Spleen (tissue), 13 donors: ENCODE measurements at places on chromosomes 12 and 14. TPM values are rescaled to one million over a fixed set of nuclear protein-coding genes. Genes with fewer than 3 reads are reported as not detected.
A peak's percentile ranks its signal among the peaks of the same experiment; 100 is the strongest.

DNA sequence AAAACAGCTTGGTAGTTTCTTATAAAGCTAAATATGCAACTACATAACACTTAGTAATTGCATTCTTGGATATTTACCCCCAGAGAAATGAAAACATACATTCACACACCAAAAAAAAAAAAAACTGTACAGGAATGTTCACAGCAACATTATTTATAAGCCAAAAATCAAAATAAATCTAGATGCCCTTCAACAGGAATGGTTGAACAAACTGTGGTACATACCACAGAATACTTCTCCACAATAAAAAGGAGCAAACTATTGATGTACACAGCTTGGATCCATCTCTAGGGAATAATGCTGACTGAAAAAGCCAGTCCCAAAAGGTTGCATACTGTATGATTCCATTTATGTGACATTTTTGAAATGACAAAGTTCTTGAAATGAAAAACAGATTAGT is 62.1 kb upstream of the SLC38A4 start:
- H3K4me3 ChIP-seq, result no peak overlapping the region
- no peak overlapping the region for H3K27ac ChIP-seq
- DNase-seq, result no peak
- no peaks in the 10 kb centered on the region for H3K36me3 ChIP-seq

DNA sequence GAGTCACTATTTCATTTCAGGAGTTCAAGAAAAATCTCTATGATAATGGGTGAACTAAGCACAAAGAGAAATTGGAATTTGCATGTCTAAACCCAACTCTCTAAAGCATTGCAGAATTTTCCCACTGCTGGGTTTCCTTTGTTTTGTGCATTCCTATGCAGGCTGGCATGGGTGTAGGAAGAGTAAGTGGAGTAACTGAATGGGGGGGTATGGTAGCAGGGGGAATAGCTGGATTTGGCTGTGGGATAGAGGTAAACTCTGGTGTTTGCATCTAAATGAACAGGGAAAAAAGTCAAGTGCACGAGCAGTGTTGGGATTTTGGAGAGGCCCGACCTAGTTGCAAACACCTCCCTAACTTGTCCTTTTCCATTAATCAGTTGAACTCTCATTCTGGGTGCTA is 159.1 kb downstream of the ANO4 start:
- H3K4me1 ChIP-seq, result no peaks in the 10 kb centered on the region
- H3K4me3 ChIP-seq, result no peak overlapping the region
- no peaks in the 10 kb centered on the region for H3K36me3 ChIP-seq
- no peaks in the 10 kb centered on the region for H3K27me3 ChIP-seq
- DNase-seq, result no peak
- no peak overlapping the region for H3K27ac ChIP-seq

- no peaks in the 10 kb centered on the region for H3K27me3 ChIP-seq
- peaks cover 95% of the 10 kb centered on the region for H3K36me3 ChIP-seq
- no peak overlapping the region for H3K4me3 ChIP-seq
- H3K27ac ChIP-seq, result peak overlapping the region; percentile 57
Observed at GRCh38 chr12:31966558-31967205, 7.5 kb downstream of the RESF1 start.

The HOXC13 gene
- polyA plus RNA-seq, result not detected

GRCh38 chr12:103475073-103475472 is 20.7 kb downstream of the C12orf42 start:
- H3K27me3 ChIP-seq, result no peaks in the 10 kb centered on the region
- no peaks in the 10 kb centered on the region for H3K36me3 ChIP-seq
- H3K27ac ChIP-seq, result no peak overlapping the region
- H3K4me3 ChIP-seq, result no peak overlapping the region
- DNase-seq, result no peak

DNA sequence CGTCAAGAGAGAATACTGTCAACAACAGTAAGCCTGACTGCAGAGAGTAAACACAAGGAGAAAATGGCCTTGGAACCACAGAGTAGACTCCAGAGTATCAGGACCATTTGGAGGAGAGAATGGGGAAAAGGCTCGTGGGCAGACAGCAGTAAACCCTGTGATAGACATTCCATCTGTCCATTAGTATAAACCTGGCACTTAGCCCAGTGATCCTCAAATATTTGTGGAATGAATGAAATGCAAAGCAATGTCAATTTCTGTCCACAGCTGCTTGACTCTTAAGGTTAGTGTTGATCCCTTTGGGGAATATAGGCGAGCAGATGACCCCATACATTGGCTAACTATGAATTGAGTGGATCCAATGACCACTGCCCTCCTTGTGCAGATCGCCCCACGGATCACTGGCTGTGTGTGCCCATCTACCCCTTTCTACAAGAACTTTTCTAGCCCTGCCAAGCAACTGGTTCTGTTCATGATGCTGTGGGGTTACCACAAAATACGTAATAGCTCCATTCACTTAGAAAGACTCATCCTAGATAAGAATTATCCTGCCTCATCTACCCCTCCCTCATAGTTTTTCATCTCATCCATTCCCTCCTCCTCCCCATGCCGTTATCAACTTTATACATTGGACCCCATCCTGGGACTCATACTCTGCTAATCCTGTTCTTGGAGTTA is 846.8 kb downstream of the NRXN3 start:
- no peaks in the 10 kb centered on the region for H3K4me1 ChIP-seq
- H3K27ac ChIP-seq, result no peak overlapping the region
- H3K4me3 ChIP-seq, result no peak overlapping the region
- no peak for DNase-seq
- H3K27me3 ChIP-seq, result no peaks in the 10 kb centered on the region

GRCh38 chr12:102342281-102343006 is 137.9 kb downstream of the IGF1 start:
- no peaks in the 10 kb centered on the region for H3K4me1 ChIP-seq
- H3K27ac ChIP-seq, result no peak overlapping the region
- no peak for DNase-seq
- no peaks in the 10 kb centered on the region for H3K36me3 ChIP-seq

GRCh38 chr14:93733631-93734030 is 54.7 kb downstream of the PRIMA1 start:
- no peaks in the 10 kb centered on the region for H3K4me1 ChIP-seq
- DNase-seq, result peak; percentile 43
- no peak overlapping the region for H3K4me3 ChIP-seq
- H3K36me3 ChIP-seq, result no peaks in the 10 kb centered on the region

The SYT10 gene
- polyA plus RNA-seq, result not detected

The ZNF140 gene
- polyA plus RNA-seq, result 17.0 TPM

The LRRC43 gene
- 0.13 TPM for polyA plus RNA-seq

- H3K27me3 ChIP-seq, result no peaks in the 10 kb centered on the region
- no peaks in the 10 kb centered on the region for H3K36me3 ChIP-seq
- no peak overlapping the region for H3K27ac ChIP-seq
Observed at GRCh38 chr14:92968291-92969020, 45.5 kb downstream of the CHGA start.

The SLC4A8 gene
- polyA plus RNA-seq, result 0.88 TPM

- H3K4me3 ChIP-seq, result no peak overlapping the region
- H3K36me3 ChIP-seq, result no peaks in the 10 kb centered on the region
- no peak for DNase-seq
- no peaks in the 10 kb centered on the region for H3K27me3 ChIP-seq
- H3K4me1 ChIP-seq, result peaks cover 16% of the 10 kb centered on the region
- H3K27ac ChIP-seq, result no peak overlapping the region
Observed at GRCh38 chr14:76834241-76834661, 8.0 kb downstream of the LRRC74A start.

The KRT72 gene
- polyA plus RNA-seq, result 0.86 TPM

DNA sequence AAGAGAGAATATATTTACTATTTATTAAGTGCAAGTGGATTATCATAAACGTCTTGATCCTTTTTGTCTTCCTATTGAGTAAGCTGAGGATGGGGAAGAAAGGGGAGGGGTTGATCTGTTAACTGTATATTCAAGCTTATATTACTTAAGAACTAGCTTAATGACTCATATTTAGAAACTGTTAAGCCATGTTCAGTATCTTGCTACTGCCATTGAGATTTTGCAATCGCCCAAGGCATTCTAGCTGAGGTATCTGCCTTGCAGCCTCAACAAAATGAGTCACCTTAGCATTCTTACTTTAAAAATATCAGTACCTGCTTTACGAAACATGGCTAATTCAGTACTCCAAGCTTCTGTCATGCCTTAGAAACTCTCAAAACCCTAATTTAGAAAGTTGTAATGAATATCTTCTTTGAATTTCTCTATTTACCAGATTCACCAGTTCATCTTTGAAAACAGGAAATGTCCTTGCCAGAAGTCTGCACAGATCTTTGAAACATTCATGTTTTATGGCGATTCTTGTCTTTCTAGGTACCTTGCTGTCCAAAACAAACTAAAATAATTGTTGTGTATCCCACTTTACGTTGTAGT is 76.1 kb downstream of the ALG10B start:
- H3K27ac ChIP-seq, result no peak overlapping the region
- no peaks in the 10 kb centered on the region for H3K27me3 ChIP-seq
- no peak for DNase-seq
- H3K4me3 ChIP-seq, result no peak overlapping the region
- H3K36me3 ChIP-seq, result no peaks in the 10 kb centered on the region

DNA sequence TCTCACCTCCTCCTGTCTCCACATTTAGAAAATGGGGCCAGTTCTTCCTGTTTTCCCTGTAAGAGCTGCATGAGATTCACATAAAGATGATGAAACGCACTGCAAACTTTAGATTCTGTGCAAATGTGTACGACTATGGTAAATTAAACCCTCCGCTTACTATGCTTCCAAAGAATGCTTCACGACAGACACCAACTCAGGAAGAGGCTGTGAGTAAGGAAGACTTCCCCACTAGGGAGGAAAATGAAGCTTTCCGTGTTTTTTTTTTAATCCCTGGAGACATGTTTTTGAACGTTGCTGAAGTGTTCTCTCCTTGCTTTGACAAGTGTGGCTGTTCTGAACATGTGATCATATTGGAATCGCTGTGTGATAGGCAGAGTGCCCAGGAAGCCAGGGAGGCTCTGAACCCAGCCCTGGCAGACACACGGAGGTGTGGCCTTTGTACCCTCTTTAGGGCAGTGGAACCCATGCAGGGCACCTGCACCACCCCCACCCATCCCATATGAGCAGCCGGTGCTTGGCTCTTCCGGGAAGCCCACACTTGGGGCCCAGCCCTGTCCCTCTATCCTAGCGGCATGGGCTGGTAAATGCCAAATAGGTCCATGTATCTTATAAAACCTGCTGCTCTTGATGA is 7.5 kb upstream of the SYNE3 start:
- H3K4me3 ChIP-seq, result no peak overlapping the region
- peak overlapping the region; percentile 60 for H3K27ac ChIP-seq
- no peaks in the 10 kb centered on the region for H3K27me3 ChIP-seq

- H3K36me3 ChIP-seq, result no peaks in the 10 kb centered on the region
- no peak overlapping the region for H3K4me3 ChIP-seq
Observed at GRCh38 chr12:95198914-95199313, 18.4 kb downstream of the FGD6 start.

GRCh38 chr12:46771268-46771827 is 54.4 kb downstream of the SLC38A4 start:
- H3K36me3 ChIP-seq, result no peaks in the 10 kb centered on the region
- no peak overlapping the region for H3K27ac ChIP-seq
- no peak overlapping the region for H3K4me3 ChIP-seq
- H3K27me3 ChIP-seq, result no peaks in the 10 kb centered on the region
- no peak for DNase-seq
